GM23248 (cell line): ENCODE measurements at places on chromosomes 4 and X.

- peaks cover 6% of the 10 kb centered on the region for H3K36me3 ChIP-seq
- H3K4me3 ChIP-seq = no peak overlapping the region
- DNase-seq = no peak
- H3K27me3 ChIP-seq = no peaks in the 10 kb centered on the region
- H3K27ac ChIP-seq = no peak overlapping the region
These were observed 19.6 kb downstream of the FGFR3 start for GRCh38 chr4:1812720-1813119.

GRCh38 chr4:73381214-73381613 lies 22.9 kb upstream of the ALB start:
- H3K27me3 ChIP-seq = no peaks in the 10 kb centered on the region; the same call in 1 of the 2 replicates
- DNase-seq = no peak
- H3K4me1 ChIP-seq = no peaks in the 10 kb centered on the region

DNA sequence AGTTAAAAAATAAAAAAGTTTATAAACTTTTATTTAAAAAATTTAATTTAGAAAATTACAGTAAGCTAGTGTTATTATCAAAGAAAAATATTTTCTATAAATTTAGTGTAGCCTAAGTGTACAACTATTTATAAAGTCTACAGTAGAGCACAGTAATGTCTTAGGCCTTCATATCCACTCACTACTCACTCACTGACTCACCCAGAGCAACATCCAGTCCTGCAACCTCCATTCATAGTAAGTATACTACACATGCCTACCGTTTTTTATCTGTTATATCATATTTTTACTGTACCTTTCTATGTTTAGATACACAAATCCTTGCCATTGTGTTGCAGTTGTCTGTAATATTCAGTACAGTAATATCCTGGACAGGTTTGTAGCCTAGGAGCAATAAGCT lies 129.0 kb upstream of the FAM47B start:
- no peak overlapping the region for H3K27ac ChIP-seq
- peak; percentile 54 for DNase-seq
- no peaks in the 10 kb centered on the region for H3K36me3 ChIP-seq
- peaks cover 9% of the 10 kb centered on the region for H3K4me1 ChIP-seq
- H3K4me3 ChIP-seq = no peak overlapping the region

GRCh38 chr4:104860238-104861123 lies 286.2 kb upstream of the TET2 start:
- no peak overlapping the region for H3K27ac ChIP-seq
- DNase-seq = peak; percentile 59
- H3K27me3 ChIP-seq = no peaks in the 10 kb centered on the region

- no peaks in the 10 kb centered on the region for H3K4me1 ChIP-seq
- H3K27ac ChIP-seq = no peak overlapping the region
- H3K4me3 ChIP-seq = no peak overlapping the region
- H3K27me3 ChIP-seq = no peaks in the 10 kb centered on the region
- DNase-seq = no peak
- H3K36me3 ChIP-seq = no peaks in the 10 kb centered on the region
These were observed 406.2 kb downstream of the TLL1 start for GRCh38 chr4:166279261-166279660.

GRCh38 chr4:110669663-110670062 lies 46.8 kb upstream of the PITX2 start:
- no peaks in the 10 kb centered on the region for H3K4me1 ChIP-seq
- H3K27me3 ChIP-seq = no peaks in the 10 kb centered on the region
- H3K27ac ChIP-seq = no peak overlapping the region
- no peaks in the 10 kb centered on the region for H3K36me3 ChIP-seq

DNA sequence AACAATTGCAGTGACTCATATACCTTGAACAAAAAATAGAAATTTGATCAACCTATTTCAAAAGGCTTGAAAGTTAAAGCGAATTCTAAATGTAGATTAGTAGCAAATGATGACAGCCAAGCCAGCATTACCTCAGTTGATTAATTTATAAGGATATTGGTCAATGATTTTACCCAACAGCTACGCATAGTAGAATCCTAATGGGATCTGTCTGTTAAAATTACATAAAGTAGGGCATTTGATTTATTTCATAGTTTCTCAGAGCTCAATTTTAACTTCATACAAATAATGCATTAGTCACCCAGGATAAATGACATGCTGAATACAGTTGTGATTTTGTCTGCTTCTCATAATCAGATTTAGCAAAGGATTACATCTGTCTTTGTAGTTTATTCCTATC lies 12.0 kb downstream of the AFF2 start:
- H3K27ac ChIP-seq = no peak overlapping the region
- no peaks in the 10 kb centered on the region for H3K27me3 ChIP-seq
- H3K4me1 ChIP-seq = no peaks in the 10 kb centered on the region

DNA sequence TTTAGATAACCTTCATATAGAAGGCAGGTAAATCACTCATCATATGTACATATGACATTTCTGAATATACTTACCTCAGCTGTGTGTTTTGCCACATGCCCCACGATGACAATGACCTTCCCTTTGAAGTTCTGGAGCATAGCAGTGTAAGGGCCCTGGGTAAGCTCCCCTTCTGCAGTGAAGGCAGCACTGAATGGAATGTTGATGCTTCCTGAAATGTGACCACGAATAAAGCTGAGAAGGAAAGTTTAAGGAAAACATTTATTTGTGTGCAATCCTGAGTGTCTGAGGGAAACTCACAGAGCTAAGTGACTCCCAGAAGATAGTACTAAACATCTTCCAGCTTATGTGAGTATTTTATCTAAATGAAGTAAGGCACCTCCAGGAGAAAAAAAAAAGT lies 200.1 kb downstream of the NPNT start:
- H3K4me3 ChIP-seq = no peak overlapping the region
- H3K36me3 ChIP-seq = peaks cover 15% of the 10 kb centered on the region
- H3K27ac ChIP-seq = no peak overlapping the region
- no peak for DNase-seq
- no peaks in the 10 kb centered on the region for H3K4me1 ChIP-seq

GRCh38 chr4:83552924-83553323 lies 17.0 kb downstream of the GPAT3 start:
- H3K27ac ChIP-seq = peak overlapping the region; percentile 87
- H3K4me1 ChIP-seq = peaks cover 32% of the 10 kb centered on the region
- 0 out of 2 replicates have a peak overlapping the region, but pooled peaks have one; percentile 10 for H3K4me3 ChIP-seq
- no peaks in the 10 kb centered on the region for H3K27me3 ChIP-seq
- DNase-seq = peak; percentile 78
- no peaks in the 10 kb centered on the region for H3K36me3 ChIP-seq

- no peak overlapping the region for H3K4me3 ChIP-seq
- peaks cover 22% of the 10 kb centered on the region for H3K4me1 ChIP-seq
- no peak overlapping the region for H3K27ac ChIP-seq
- peak; percentile 46 for DNase-seq
- no peaks in the 10 kb centered on the region for H3K27me3 ChIP-seq
These were observed 23.6 kb upstream of the GPR78 start for GRCh38 chr4:8556341-8557150.

- no peak overlapping the region for H3K27ac ChIP-seq
- peaks cover 6% of the 10 kb centered on the region for H3K4me1 ChIP-seq
- no peaks in the 10 kb centered on the region for H3K36me3 ChIP-seq
- H3K27me3 ChIP-seq = no peaks in the 10 kb centered on the region
- no peak overlapping the region for H3K4me3 ChIP-seq
- DNase-seq = no peak
These were observed 73.3 kb downstream of the MTMR1 start for GRCh38 chrX:150766351-150767044.

- H3K4me3 ChIP-seq = no peak overlapping the region
- no peaks in the 10 kb centered on the region for H3K4me1 ChIP-seq
- no peak overlapping the region for H3K27ac ChIP-seq
- no peak for DNase-seq
- H3K27me3 ChIP-seq = no peaks in the 10 kb centered on the region
These were observed 70.3 kb upstream of the MBNL3 start for GRCh38 chrX:132559101-132559500.

- no peaks in the 10 kb centered on the region for H3K36me3 ChIP-seq
- H3K4me3 ChIP-seq = peak overlapping the region; percentile 93
- peak overlapping the region; percentile 88 for H3K27ac ChIP-seq
- H3K27me3 ChIP-seq = no peaks in the 10 kb centered on the region
- 0 out of 2 replicates have a peak, but pooled peaks cover 19% of the 10 kb centered on the region for H3K4me1 ChIP-seq
These were observed 255 bp upstream of the CNOT6L start for GRCh38 chr4:77819404-77819842.

DNA sequence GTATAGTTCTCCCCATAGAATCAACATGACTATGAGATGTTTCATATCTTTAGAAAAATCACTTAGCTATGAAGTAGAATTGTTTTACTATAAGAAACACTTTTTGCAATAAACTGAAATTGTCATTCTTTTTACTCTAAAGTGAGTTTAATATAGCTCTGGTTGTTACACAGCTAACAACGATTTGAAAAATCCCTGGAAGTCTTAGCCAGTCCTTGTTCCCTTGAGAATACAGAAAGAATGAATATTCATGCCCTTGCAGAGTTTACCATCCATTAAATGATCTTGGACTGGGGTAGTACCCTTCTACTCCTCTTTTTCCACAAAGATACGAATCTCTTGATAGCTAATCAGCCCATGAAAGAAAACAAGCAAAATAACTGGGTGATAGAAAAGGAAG lies 141.8 kb downstream of the JADE1 start:
- H3K27ac ChIP-seq = no peak overlapping the region
- H3K36me3 ChIP-seq = no peaks in the 10 kb centered on the region
- H3K4me1 ChIP-seq = no peaks in the 10 kb centered on the region
- H3K4me3 ChIP-seq = no peak overlapping the region

DNA sequence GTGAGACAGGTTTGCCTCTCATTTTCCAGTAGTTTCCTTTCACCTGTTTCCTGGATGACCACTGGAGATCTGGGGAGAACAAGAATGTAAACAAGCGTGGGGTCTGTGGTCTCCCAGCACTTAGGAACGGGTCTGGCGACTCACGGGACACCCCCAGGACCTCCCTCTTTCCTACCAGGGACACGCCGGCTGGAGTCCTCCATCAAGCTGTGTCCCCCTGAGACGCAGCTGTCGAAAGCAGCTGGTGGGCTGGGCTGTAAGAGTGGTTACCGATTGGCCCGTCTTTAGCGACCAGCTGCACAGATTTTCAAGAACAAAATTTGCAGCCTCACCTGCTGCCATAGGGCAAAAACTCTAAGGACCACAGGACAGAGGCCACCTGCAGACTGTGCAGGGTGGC lies 11.9 kb downstream of the LRPAP1 start:
- H3K36me3 ChIP-seq = no peaks in the 10 kb centered on the region
- H3K27me3 ChIP-seq = no peaks in the 10 kb centered on the region
- no peak overlapping the region for H3K4me3 ChIP-seq
- H3K27ac ChIP-seq = no peak overlapping the region
- no peak for DNase-seq

- H3K4me3 ChIP-seq = no peak overlapping the region
- H3K27ac ChIP-seq = no peak overlapping the region
- no peak for DNase-seq
- peaks cover 10% of the 10 kb centered on the region; the same call in 1 of the 2 replicates for H3K4me1 ChIP-seq
These were observed 20.1 kb downstream of the LYAR start for GRCh38 chr4:4269856-4270255.

- no peak overlapping the region for H3K27ac ChIP-seq
- H3K4me1 ChIP-seq = peaks cover 10% of the 10 kb centered on the region
- no peak overlapping the region for H3K4me3 ChIP-seq
- H3K36me3 ChIP-seq = peaks cover 44% of the 10 kb centered on the region
These were observed 4.5 kb downstream of the GRPEL1 start for GRCh38 chr4:7063362-7063761.

DNA sequence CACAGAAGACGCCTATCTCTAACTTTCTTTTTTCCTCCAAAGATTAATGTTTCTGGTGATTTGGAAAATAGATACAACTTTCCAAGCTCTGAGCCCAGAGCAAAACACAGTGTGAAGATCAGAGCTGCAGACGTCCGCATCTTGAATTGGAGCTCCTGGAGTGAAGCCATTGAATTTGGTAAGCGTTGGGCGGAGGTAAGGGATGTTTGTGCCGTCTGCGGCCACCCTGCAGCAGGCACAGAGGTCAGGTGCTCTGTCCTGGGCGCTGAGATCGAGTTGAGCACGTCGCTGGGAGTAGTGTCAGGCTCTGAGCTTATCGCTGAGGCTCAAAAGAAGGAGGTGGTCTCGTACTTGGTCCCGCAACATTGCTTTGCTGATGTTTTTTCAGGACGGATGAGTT lies 31.8 kb downstream of the CSF2RA start:
- no peaks in the 10 kb centered on the region for H3K36me3 ChIP-seq
- no peak for DNase-seq
- H3K27me3 ChIP-seq = no peaks in the 10 kb centered on the region
- no peak overlapping the region for H3K4me3 ChIP-seq
- H3K4me1 ChIP-seq = no peaks in the 10 kb centered on the region

GRCh38 chr4:75834772-75835154 lies 67.5 kb downstream of the PPEF2 start:
- no peaks in the 10 kb centered on the region; the same call in 1 of the 2 replicates for H3K4me1 ChIP-seq
- H3K27me3 ChIP-seq = no peaks in the 10 kb centered on the region
- H3K36me3 ChIP-seq = no peaks in the 10 kb centered on the region
- no peak for DNase-seq
- H3K4me3 ChIP-seq = no peak overlapping the region

GRCh38 chr4:182826391-182826790 lies 90.8 kb downstream of the DCTD start:
- peaks cover 16% of the 10 kb centered on the region for H3K27me3 ChIP-seq
- no peaks in the 10 kb centered on the region for H3K36me3 ChIP-seq
- DNase-seq = no peak
- no peak overlapping the region for H3K4me3 ChIP-seq
- H3K27ac ChIP-seq = no peak overlapping the region
- no peaks in the 10 kb centered on the region for H3K4me1 ChIP-seq

GRCh38 chr4:173367946-173368345 lies 2.8 kb upstream of the SAP30 start:
- no peak overlapping the region for H3K27ac ChIP-seq
- H3K4me3 ChIP-seq = no peak overlapping the region
- no peaks in the 10 kb centered on the region for H3K36me3 ChIP-seq
- peaks cover under 1% of the 10 kb centered on the region; the same call in 1 of the 2 replicates for H3K4me1 ChIP-seq
- H3K27me3 ChIP-seq = no peaks in the 10 kb centered on the region

DNA sequence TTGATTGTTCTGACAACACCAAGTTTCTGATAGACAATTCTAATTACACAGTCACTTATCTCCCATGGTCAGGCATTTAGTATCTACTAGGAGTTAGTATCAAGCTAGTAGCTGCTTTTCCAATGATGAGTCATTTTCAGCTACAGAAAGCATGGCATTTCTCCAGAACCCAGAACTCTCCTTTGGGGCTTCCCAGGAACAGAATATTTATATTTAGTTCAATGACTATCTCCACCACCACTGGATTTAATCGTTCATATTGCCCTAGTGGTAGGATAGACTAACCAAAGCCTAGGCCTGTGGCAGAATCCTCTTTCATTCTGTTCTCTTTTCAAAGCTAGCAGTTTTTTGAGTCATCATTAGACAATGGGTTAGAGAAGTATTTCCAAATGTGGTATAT lies 569.4 kb downstream of the GABRG1 start:
- H3K27ac ChIP-seq = no peak overlapping the region
- no peaks in the 10 kb centered on the region for H3K36me3 ChIP-seq
- DNase-seq = peak; percentile 38
- no peaks in the 10 kb centered on the region for H3K4me1 ChIP-seq
- H3K27me3 ChIP-seq = no peaks in the 10 kb centered on the region

- peak; percentile 63 for DNase-seq
- peak overlapping the region; percentile 52 for H3K4me3 ChIP-seq
These were observed 80.4 kb upstream of the GPC4 start for GRCh38 chrX:133495464-133496391.

GRCh38 chr4:7960790-7961655 lies 21.4 kb upstream of the AFAP1 start:
- H3K27ac ChIP-seq = peak overlapping the region; percentile 90
- peak; percentile 98 for DNase-seq
- peaks cover 27% of the 10 kb centered on the region for H3K4me1 ChIP-seq

- H3K4me1 ChIP-seq = no peaks in the 10 kb centered on the region
- H3K36me3 ChIP-seq = no peaks in the 10 kb centered on the region
- DNase-seq = no peak
- peaks cover 17% of the 10 kb centered on the region for H3K27me3 ChIP-seq
These were observed 55.8 kb downstream of the C4orf50 start for GRCh38 chr4:5962416-5962815.
